ENCODE measurements at places on chromosomes 13 and 19.
A peak's percentile ranks its signal among the peaks of the same experiment; 100 is the strongest.

DNA sequence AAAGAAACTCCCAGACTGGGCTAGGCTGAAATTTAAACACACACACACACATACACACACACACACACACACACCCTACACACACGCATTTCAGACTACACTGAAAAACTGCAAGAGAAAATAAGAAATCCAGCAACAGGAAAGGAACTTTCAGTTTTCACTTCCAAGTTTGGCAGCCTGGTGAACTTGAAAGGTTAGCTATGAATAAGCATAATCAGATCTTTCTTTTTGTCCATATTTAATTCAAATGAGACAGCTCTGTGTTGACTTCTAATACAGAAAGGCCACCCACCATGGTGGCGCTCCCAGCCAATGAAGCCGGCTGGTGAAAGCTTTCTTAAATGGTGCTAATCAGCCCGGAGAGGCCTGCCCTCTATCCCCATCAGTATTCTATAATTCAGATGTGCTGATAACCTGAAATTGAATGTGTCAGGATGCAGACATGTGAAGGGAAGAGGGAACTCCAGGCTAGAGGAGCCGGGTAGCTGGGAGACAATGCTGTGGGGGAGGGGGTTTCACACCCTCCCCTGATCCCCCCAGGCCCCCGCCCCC is 108.3 kb upstream of the ZNF536 start:
- DNase-seq, result no peak

GRCh38 chr19:7652061-7652641 is 15.2 kb downstream of the STXBP2 start:
- peak; percentile 85 for DNase-seq

DNA sequence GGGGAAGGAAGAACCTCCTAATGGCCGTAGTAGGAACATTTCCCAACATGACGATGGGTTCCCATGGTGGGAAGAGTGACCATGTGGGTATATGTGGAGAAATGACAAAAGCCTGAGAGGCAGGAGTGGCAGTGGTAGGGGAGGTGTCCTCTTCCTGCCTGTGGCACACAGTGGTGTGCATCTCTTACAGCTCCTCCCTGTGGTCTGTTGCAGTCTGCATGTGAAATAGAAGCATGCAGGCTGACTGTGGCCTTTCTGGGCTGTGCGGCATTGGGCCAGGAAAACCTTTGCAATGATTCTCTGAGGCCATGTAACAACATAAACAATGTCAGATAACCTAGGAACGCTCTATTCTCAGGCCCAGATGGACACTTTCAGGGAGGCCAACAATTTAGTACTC is 84.0 kb downstream of the LACC1 start:
- no peak for DNase-seq

DNA sequence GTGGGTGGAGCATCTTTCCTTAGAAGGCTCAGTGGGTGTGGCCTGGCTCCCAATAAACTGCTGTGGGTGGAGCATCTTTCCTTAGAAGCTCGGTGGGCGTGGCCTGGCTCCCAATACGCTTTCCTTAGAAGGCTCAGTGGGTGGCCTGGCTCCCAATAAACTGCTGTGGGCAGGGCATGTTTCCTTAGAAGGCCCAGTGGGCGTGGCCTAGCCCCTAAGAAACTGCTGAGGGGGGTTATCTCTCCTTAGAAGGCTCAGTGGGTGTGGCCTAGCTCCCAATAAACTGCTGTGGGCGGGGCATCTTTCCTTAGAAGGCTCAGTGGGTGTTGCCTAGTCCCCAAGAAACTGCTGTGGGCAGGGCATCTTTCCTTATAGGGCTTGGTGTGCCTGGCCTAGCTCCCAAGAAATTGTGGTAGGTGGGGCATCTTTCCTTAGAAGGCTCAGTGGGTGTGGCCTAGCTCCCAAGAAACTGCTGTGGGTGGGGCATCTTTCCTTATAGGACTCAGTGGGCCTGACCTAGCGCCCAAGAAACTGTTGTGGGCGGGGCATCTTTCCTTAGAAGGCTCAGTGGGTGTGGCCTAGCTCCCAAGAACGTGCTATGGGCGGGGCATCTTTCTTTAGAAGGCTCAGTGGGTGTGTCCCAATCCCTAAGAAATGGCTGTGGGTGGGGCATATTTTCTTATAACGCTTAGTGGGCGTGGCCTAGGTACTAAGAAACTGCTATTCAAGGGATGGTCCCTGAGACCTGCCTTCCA is 10.3 kb downstream of the HSH2D start:
- DNase-seq, result no peak

GRCh38 chr13:99218969-99219368 is 18.3 kb downstream of the UBAC2 start:
- DNase-seq, result no peak

GRCh38 chr13:111225810-111226546 is 94.5 kb upstream of the TEX29 start:
- DNase-seq, result no peak

DNA sequence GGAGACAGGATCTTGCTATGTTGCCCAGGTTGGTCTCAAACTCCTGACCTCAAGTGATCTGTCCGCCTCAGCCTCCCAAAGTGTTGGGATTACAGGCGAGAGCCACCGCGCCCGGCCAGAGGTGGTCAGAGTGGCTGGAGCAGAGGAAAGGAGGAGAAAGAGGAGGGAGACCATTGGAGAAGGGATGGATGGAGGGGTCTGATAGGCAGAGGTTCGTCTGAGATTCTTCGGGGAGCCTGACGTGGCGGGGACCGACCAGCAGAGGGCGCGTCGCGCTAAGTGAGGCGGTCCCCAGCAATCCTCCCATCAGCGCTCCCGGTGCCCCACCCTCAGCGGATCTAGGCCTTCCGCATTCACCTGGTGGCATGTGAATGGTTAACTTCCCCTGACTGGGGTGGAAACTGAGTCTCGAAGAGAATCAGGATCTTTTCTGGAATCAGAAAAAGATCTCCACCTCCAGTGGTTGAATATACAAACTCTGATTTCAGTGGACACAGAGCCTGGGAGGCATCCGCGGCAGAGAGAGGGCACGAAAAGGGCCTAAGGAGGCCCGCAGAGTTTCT is 8.8 kb downstream of the GTPBP3 start:
- peak; percentile 68 for DNase-seq

DNA sequence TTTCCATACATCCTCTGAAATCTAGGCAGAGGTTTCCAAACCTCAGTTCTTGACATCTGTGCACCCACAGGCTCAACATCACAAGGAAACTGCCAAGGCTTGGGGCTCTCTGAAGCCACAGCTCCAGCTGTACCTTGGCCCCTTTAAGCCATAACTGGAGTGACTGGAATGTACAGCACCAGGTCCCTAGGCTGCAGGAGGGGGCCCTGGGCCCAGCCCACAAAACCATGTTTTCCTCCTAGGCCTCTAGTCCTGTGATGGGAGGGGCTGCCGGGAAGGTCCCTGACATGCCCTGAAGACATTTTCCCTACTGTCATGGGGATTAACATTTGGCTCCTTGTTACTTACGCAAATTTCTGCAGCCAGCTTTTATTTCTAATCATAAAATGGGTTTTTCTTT is 1093.0 kb upstream of the PCDH9 start:
- DNase-seq, result no peak

GRCh38 chr19:46616631-46617322 is 8.1 kb downstream of the PTGIR start:
- DNase-seq, result no peak

DNA sequence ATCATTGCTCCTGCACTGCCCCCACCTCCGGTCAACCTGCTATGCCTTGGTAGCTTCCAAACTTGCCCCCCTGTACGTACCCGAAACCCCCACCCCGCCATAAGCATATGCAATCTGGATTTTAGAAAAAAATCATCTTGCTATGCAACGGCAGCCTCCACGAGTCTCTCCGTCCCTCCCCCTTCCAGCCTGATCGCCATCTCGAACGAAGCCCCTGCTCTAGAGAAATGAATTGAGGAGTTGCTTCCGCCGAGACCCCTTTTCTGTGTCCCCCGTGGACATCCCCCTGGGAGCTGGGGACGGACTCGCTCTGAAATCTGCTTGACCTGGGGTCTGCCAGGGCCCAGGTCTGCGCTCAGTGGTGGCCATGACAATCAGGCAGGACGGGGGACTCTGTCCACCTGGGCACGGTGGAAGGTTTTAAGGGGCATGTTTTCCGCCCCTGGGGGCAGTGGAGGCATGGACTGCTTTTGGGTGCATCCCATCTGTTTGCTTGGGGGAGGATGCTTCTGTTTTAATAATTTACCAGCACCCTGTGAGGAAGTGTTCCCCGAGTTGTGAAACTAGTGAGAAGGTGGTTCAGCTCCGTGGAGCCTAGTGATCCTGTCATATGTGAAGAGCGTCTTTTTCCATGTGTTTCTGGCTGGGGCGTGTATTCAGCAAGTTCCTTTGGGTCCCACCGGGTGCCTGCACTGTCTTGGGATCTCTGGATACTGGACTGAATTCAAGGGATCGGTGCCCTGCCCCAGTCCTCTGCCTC is 1.0 kb downstream of the KDM4B start:
- DNase-seq, result no peak

DNA sequence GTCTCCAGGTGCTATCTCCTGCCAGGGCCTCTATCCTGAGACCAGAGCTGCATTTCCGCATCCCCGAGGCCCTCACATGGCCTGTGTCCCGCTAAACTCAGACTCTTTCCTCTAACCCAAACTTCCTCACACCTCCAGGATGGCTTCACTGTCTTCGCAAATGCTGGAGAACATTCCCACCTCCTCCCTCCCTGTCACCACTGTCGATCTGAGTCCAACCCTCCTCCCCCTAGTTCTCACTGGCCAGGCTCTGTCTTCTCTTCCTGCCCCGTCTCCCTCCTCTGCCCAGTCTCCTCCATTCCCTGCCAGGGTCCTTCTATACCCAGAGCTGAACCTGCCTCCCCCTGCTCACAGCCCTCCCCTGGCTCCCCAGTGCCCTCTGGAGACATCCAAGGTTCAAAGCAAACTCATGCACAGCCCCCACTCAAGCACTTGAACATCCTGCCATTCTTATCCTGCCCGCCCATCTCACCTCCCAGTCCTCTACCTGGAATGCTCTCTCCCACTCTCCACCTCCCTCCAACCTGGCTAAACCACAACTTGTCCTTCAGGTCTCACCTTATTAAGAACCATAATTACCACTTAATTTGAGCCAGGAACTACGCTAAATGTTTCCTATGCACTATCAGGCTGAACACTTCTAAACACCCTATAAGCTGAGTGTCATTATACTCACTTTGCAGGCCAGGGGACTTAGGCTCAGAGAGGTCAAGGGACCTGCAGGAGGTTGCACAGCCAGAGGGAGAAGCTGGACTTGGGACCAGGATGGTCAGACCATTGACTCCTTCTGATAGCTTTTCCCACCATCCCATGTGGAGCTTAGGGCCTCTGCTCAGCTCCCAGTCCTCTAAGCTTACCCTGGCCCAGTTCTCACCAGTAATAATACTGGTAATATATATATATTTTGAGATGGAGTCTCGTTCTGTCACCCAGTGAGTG is 961 bp upstream of the VSIG10L start:
- no peak for DNase-seq

GRCh38 chr19:55175117-55175867 is 4.8 kb downstream of the SYT5 start:
- DNase-seq, result no peak

DNA sequence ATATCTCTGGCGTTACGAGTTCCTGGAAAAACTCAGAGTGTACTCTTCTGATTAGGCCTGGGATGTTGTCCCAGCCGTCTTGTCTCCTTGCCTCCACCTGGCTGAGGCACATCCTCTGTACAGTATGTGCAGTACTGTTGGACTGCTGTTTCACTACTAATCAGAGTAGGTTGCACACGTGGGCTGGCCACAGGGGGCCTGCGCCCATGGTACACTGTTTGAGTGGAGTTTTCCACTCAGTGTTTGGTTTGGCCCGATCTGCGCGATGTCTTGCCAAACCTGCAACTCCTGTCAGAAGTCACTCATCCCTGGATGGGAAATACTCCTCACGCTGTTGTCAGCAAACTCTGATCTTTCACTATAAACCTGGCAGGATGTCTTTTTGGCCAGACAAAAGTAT is 189.6 kb upstream of the CSNK1A1L start:
- DNase-seq, result no peak

GRCh38 chr13:80386002-80386401 is 45.1 kb upstream of the SPRY2 start:
- DNase-seq, result no peak

- no peak for DNase-seq
Measured at GRCh38 chr19:35937345-35938281, 1.4 kb downstream of the LRFN3 start.

GRCh38 chr13:99374994-99375737 is 68.0 kb upstream of the GPR183 start:
- no peak for DNase-seq

DNA sequence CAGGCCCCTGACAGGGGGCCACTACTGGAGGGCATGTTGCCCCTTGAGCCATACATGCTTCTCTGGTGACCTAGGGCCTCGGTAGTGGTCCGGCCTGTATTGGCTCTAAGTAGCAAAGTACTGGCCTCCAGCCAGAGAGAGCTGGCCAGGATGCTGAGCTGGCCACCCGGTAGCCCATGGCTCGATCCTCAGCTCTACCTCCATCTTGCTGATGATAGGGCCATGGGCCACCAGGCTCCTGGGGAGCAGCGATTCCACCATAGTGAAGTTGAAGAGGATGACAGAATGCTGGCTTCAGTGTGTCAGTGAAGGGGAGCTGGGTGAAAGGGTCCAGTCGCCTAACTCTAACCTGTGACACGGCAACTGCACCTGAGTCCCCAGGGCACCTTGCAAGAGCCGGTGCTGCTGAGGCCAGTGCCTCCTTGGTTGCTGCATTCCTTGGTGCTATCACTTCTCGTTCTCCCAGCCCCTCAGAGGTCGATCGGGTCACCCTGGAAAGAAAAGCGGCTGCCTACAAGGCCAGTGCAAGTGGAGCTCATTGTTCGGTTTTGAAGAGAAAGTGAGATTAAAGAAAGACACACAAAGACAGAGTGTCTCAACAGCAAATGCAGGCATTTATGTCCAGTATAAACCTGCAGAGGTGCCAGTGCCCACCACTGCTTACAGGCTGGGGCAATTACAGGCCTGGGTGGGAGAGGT is 5.0 kb downstream of the FPR3 start:
- no peak for DNase-seq

DNA sequence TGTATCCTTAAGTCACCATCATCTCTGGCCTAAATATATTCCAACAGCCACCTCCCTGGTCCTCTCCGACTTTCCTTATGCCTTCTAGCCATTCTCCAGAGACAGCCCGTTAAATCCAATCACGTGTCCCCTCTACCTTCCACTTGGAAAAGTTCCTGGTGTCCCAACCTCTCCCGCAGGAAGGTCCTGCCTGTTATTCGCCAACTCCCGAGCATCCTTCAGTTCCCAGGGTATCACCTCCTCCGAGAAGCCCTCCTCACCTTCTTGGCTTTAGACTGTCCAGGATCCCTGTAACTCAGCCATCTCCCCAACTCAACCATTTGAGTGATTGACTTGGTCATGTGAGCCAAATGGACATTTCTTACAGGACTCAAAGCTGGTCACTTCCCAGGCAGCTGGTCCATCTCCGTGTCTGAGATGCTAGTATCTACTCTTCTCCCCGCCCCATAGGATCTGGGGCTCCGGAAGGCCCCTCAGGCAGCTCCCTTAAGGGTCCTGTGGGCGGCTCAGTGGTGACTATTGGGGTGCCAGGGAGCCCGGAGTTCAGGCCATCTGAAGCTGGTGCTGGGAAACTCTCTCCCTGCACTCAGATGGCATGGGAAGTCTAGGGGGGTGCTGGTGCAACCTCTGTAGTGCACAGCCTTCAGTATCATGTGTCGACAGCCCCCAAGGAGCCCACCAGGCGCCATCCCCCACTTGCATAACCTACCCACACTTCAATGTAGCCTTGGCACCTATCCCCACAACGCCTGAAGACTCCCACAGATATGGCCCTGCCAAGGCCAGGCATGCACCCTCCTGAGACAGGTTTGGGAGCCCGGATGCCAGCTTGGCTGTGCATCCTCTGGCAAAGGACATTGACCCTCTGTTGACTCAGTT is 27.9 kb upstream of the NANOS3 start:
- DNase-seq, result no peak

GRCh38 chr19:51771376-51772130 is 10.6 kb downstream of the FPR2 start:
- DNase-seq, result no peak

All from mucosa of gallbladder (tissue), 1 donor.